ENCODE measurements at places on chromosomes 12 and 14. TPM values are rescaled to one million over a fixed set of nuclear protein-coding genes. Genes with fewer than 3 reads are reported as not detected.

Gene RPS6KA5
- 13.5 TPM for total RNA-seq

Gene SAMD15
- 0.28 TPM for total RNA-seq

Gene MGST1
- not detected for total RNA-seq

Gene PLA2G1B
- not detected for total RNA-seq

Gene CLBA1
- 2.5 TPM for total RNA-seq

Gene SLC25A29
- 16.4 TPM for total RNA-seq

DNA sequence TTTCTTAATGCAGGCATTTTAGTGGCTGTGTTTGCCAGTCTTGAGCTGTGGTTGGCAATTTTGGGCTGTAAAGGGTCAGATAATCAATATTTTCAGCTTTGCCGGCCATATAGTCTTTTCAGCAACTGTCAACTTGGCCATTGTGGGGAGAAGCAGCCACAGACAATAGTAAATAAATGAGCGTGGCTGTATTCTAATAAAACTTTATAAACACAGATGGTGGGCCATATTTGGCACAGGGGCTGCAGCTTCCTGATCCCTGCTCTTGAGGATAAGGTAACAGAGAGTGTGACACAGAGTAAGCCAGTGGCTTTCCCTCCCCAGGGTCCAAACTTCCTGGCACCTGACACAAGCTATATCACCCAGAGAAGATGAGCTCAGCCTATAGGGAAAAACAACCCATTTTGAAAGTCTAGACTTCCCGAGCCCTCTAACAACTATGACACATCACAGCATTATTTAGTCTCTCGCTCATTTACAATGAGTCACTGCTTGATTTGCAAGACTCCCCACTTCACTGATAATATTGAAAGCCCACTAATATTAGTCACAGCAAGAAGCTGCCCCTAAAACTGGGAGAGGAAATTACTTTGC is 163.1 kb upstream of the TMPO start:
- DNase-seq = no peak

- no peak for DNase-seq
These were observed 13.1 kb downstream of the RERG start for GRCh38 chr12:15208140-15208539.

GRCh38 chr14:38442208-38442607 is 186.3 kb upstream of the CLEC14A start:
- DNase-seq = no peak

DNA sequence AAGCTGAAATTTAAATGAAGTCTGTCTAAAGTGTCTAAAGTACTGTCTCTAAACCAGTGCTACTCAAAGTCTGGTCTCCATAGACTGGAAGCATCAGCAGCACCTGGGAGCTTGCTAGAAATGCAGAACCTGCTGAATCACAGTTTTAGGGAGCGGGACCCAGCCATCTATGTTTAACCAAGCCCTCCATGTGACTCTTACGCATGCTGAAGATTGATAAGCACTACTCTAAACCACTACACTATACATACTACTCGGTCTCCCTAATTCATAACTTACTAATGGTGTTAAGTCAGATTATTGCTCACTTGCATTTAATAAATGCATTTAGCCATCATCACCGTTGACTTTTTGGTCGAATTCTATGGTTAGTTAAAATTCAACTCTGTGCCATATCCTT is 88.8 kb downstream of the SLC25A21 start:
- DNase-seq = no peak

DNA sequence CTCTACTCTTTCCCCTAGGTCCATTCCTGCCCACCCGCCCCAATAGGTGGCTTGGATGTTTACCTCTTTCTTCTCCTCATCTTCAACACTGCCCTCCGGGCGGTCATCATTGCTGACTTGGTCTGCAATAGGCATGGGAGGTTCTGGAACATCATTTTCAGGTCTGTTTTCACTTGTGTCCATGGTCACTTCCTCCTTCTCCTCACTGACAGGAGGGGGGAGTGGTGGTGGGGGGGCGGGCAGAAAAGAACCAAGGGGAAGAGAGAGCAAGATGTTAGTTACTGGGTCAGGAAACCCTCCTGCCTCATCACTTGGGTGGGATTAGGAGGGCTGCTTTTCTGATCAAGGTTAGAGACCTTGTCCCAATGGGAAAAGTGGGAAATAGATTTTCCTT is 12.1 kb upstream of the CDH24 start:
- no peak for DNase-seq

DNA sequence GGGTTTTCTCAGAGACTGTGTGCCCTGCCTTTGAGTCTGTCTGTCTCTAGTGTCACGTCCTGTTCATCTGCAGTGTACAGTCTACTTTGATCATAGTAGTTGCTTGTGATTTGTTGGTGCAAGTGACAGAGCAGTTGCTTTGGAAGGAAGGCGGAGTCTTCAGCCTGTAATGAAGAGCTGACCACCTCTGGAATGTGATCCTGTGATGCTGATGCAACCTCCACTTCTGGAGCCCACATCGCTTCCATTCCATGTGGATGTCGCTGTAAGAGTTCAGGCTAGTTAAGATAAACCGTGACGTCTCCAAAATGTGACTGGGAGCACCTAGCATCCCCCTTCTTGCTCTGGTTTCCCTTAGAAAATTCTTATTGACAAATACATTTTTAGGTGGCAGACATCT is 51.8 kb downstream of the PELI2 start:
- DNase-seq = no peak

GRCh38 chr14:81633496-81633895 is 99.8 kb upstream of the SEL1L start:
- DNase-seq = no peak

DNA sequence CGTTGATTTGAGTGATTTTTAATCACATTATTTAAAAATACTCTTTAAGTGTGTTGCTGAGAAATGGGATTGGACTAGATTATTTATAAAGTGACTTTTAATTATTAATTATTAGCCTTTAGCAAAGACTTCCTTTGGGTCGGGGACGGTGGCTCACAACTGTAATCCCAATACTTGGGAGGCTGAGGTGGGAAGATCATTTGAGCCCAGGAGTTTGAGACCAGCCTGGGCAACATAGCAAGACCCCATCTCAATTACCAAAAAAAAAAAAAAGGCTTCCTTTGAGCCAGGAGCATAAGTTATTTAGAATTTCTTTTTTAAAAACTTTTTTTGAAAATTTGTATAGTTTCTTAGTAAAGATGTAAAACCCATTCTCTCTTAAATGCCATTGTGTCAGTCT is 8.8 kb downstream of the CHURC1 start:
- DNase-seq = no peak

DNA sequence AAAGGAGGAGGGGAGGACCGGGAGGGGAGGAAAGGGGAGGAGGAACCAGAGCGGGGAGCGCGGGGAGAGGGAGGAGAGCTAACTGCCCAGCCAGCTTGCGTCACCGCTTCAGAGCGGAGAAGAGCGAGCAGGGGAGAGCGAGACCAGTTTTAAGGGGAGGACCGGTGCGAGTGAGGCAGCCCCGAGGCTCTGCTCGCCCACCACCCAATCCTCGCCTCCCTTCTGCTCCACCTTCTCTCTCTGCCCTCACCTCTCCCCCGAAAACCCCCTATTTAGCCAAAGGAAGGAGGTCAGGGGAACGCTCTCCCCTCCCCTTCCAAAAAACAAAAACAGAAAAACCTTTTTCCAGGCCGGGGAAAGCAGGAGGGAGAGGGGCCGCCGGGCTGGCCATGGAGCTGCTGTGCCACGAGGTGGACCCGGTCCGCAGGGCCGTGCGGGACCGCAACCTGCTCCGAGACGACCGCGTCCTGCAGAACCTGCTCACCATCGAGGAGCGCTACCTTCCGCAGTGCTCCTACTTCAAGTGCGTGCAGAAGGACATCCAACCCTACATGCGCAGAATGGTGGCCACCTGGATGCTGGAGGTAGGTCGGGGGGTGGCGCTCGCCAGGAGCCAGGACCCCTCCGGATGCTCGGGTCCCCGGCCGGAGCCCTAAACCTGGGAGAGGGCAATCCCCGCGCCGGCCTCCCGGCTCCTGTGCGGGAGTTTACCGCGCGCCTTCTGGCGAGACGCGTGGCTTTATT is at the start of gene CCND2:
Gene CCND2, plus strand, starts transcription at position 111 of the 744 bp plus-strand sequence. Its CDS starts 279 bp downstream, at position 390.
- peak; percentile 93 for DNase-seq

DNA sequence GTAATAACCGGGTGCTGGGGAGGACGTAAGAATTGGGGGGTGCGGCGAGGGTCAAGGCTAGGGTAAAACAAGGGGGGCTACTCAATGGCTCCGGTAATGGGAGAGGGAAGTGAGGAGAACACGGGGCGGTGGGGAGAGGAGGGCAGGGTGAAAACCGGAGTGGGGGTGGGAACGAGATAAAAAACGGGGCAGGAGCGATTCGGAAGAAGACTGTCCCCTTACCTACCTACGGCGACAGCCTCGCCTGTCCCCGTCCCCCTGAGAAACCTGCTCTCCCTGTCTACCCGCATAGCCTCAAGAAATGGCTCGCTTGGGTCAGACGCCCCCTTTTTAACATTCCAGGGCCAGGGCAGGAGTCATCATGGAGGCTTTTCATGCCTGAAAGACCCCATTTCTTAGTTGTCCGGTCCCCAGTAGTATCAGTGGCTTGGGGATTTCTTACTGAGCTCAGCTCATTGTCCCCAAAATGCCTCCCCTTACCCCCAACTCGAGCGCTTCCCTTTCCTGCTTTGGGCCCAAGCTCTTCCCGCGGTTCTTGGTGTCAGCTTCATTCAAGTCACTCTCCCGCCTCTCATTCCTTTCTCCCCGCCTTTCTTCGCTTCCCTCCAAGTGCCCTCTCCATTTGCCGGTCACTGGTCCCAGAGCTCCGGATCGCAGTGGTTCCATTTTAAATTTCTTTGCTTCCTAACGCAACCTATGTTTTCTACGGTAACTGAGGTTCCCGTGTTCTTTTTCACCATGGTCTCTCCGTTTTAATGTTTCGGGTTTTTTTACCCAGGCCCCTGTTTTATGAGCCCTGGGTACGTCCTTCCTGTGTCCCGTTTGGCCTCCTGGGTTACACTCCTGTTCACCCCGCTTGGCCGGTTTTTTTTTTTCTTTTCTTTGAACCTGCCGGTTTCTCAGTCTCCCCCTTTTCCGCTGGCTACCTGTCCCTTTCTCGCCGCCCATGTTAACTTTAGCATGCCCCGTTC is 1.2 kb upstream of the WSB2 start:
- peak; percentile 74 for DNase-seq

- no peak for DNase-seq
These were observed 39.7 kb upstream of the SYT1 start for GRCh38 chr12:78824918-78825317.

DNA sequence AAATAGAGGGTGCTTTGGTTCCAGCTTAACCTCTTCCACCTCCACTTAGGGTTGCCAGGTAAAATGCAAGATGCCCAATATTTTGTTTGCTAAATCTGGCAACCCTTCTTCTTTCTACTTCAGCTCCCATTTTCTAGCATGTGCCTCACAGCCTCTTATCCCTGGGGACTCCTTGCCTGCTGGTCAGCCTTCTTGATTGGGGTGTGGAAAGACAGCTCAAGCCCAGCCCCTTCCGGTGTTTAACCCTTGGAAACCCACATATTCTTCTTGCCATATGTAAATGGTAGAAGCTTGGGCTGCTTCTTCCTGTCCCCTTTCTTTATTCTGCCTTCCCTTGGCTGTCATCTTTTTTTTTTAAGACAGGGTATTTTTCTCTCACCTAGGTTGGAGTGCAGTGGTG is 5.7 kb downstream of the SPIC start:
- no peak for DNase-seq

DNA sequence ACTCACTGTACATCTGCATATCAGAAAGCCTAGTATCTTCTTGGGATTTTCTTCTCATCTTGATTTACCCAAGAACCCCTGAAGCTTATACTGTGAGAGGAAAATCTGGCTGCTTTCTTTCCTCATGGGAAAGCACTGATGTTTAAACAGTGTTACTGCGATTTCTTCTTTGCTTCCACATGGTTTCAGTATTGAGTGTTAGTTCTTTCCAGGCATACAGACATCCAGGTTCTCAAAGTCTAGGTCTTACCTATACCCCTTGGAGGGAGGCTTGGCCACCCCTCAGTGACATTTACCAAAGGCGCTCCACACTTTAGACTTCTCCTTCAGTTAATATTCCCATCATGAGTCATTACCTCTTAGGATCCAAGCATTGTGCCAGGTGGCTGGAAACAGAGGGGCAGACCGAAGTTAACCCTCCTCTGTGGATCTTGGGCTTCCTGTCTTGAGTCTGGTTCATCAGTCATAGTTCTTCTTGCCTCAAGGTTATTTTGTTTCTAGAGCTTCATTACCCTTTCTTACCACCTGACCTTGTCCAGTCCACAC is 79.1 kb downstream of the TMEM117 start:
- DNase-seq = no peak

DNA sequence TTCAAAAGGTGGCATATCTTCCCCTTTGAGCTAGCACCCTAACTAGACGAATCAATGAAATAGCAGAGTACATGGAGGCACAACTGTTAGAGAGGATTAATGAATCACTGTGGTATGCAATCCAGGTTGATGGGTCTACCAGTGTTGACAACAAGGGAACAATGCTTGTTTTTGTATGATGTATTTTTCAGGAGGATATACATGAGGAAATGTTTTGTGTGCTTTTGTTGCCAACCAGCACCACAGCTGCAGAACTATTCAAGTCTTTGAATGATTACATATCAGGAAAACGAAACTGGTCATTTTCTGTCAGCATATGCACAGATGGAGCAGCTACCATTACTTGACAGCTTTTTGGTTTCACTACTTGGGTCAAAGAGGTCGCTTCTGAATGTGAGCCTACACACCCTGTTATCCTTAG is 142.6 kb downstream of the GPHN start:
- no peak for DNase-seq

GRCh38 chr12:3680919-3681594 is 71.9 kb downstream of the CRACR2A start:
- no peak for DNase-seq

GRCh38 chr14:85037411-85037810 is 492.5 kb upstream of the FLRT2 start:
- no peak for DNase-seq

GRCh38 chr12:25458047-25458552 is 95.0 kb downstream of the LMNTD1 start:
- no peak for DNase-seq

DNA sequence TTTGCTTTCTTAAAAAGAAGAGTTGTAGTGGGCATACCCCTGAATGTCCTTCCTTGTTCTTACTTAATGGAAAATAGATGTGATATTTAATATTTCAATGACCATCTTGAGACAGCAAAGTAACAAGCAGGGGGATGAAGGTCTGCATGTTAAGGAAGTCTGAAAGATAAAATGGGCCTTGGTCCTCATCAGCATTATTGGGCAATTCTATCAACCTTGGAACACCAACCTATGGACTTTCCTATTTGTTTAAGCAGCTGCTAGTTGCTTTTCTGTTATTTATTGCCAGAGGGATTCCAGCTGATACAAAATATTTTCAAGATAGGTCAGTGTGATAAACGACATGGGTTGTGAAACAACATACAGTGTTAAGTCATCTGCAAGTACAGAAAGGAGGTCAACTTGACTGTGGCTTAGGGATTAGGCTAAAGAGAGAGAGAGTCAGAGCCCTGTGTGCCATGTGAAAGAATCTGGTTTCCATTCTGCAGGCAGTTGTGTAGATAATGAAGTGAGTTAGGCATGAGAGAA is 16.4 kb upstream of the A2M start:
- DNase-seq = peak; percentile 18

DNA sequence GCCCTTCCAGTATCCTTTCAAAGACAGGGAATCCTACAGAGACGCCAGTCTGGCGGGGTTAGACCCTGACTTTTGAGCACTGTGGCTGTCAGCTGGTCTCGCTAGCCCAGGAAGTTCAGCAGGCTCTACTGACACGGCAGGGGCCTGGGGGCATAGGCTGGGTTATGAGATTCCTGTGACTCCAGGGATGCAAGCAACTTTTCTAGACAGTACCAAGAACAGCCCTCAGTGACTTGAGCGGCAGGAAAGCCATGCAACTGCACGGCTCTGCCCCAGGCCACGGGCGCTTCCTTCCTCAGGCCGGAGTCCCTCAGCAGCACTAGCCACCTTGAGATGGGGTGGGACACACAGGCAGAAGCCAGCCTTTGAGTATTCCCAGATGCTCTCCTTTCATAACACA is 5.1 kb upstream of the SIVA1 start:
- DNase-seq = no peak

GRCh38 chr14:92973798-92974372 is 50.9 kb downstream of the CHGA start:
- no peak for DNase-seq

Measured in activated CD4-positive, alpha-beta T cell treated with anti-CD3 and anti-CD28 coated beads, Interleukin-2, amount 10 ng/mL, durations not matched to agents 24 days and 14 days (primary cell).